ENCODE measurements at places on chromosomes 6 and 20.

GRCh38 chr6:107811591-107812218 lies 12.4 kb downstream of the SCML4 start:
- peak; percentile 44 for DNase-seq

DNA sequence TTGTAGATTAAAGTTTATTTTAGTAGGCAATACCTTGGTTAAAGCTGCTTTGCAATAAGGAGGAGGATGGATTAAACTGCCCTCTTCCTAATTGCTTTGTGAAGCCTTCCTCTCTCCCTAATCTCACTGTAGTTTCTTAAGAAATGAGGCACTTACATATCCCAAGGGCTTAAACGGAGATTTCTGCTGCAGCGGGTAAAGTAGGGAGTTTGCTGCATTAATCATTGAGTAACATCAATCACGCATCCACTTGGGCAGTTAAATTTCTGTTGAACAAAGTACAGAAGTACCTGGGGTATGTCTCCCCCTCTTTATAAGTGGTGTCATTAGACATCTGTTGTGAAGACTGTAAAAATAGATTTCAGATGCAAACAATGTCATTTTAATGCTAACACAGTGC lies 29.5 kb upstream of the ARID1B start:
- no peak for DNase-seq

DNA sequence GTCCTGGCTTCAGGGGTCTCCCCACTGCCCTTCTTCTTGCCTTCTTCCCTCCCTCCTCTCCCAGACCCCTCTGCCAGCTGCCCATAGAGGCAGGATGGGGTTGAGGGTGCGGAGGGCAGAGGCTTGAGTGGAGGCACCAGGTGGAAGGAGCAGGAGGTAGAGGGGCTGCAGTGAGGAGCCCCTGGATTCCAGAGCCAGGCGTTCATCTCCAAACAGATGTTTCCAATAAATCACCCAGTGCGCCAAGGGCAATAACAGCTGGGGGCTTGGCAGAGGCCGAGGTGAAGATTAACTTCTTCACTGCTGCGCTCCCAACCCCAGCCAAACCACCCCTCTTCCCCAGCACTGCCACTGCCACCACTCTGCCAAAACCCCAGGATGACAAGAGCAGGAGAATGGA lies 10.7 kb downstream of the MDFI start:
- DNase-seq = no peak

DNA sequence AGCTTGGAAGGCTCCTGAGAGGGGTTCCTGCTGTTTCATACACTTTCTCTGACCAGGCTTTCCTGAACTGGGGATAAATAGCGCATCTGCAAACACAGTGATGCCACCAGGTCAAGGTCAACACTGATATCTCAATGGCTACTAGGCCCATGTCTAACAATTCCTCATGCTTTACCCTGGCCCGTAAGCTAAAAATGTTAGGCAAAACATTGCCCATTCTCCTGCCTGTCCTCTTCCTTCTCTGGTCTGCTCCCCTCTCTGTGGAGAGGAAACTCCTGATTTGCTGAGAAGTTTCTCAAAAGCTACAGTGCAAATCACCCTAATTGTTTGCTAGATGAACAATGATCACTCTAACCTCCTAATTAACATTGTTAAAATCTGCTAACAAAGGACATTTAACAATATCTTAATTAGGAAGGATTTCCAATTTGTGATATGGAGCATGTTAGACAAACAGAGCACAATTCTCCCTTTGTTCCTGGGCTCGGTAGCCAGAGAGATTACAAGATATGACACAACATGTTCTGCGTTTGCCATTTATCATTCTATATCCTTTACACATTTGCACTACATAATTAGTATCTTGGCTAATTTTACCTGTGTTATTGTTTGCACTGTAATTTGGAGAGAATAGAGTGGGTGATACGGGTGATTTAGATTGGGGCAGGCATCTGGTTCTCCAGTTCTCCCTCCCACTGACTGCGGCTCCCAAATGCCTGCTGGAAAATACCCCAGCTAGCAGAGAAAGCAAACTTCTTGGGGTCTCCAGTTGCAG lies 266.8 kb downstream of the CD83 start:
- DNase-seq = no peak

- no peak for DNase-seq
Observed at GRCh38 chr6:37600312-37600916, 97.3 kb downstream of the MDGA1 start.

GRCh38 chr6:37119387-37119886 lies 50.5 kb upstream of the PIM1 start:
- no peak for DNase-seq

DNA sequence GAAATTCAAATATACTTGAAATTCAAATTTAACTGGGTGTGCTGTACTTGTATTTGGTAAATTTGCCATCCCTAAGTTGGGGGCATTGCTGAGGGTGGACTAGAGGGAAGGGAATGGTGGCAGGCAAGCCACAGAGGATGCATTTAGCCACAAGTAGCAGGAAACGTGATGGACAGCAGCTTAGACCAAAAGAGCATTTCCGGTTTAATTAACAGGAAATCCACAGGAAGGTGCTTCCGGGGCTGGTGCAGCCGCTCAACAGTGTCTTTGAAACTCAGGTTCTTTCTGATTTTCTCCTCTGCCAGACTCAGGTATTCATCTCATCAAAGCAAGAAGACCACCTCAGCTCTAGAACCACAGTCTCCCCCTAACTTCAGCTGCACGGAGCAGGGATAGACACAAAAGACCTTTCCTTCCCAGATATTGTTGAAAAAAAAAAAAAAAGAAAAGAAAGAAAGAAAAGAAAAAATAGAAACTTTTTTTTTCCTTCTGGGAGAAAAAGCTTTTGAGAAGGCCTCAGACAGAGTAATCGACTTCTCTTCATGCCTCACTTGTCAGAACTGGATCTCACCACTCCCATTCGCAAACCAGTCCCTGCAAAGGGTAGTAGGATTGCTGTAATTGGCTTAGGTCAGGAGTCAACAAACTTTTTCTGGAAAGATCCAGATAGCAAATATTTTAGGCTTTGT lies 8.0 kb upstream of the BCAS1 start:
- no peak for DNase-seq

- DNase-seq = peak; percentile 65
Observed at GRCh38 chr20:50980851-50981713, 22.5 kb downstream of the MOCS3 start.

- peak; percentile 43 for DNase-seq
Observed at GRCh38 chr6:7535498-7535897, 6.0 kb upstream of the DSP start.

GRCh38 chr20:18272451-18272850 lies 15.9 kb upstream of the ZNF133 start:
- peak; percentile 22 for DNase-seq

- DNase-seq = no peak
Observed at GRCh38 chr6:95935736-95936135, 80.0 kb upstream of the FUT9 start.

GRCh38 chr6:55530931-55531330 lies 48.1 kb downstream of the HMGCLL1 start:
- no peak for DNase-seq

GRCh38 chr20:8077137-8077466 lies 55.0 kb upstream of the PLCB1 start:
- no peak for DNase-seq

GRCh38 chr6:134605034-134605433 lies 287.1 kb upstream of the SGK1 start:
- no peak for DNase-seq

- DNase-seq = no peak
Observed at GRCh38 chr6:40538556-40538955, 48.6 kb downstream of the LRFN2 start.

DNA sequence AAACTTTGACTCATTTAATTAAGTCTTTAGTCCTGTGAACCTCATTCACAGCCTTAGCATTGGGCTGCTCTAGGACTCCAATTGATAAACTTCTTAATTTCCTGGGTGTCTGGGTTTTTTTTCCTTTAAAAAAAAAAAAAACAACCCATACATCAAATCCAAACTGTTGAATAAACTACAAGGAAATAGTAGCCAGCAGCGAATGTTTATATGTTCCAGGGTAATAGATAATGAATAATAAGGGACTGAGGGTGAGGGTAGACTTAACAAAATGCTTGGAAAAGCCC lies 563.5 kb upstream of the AGPAT4 start:
- no peak for DNase-seq

DNA sequence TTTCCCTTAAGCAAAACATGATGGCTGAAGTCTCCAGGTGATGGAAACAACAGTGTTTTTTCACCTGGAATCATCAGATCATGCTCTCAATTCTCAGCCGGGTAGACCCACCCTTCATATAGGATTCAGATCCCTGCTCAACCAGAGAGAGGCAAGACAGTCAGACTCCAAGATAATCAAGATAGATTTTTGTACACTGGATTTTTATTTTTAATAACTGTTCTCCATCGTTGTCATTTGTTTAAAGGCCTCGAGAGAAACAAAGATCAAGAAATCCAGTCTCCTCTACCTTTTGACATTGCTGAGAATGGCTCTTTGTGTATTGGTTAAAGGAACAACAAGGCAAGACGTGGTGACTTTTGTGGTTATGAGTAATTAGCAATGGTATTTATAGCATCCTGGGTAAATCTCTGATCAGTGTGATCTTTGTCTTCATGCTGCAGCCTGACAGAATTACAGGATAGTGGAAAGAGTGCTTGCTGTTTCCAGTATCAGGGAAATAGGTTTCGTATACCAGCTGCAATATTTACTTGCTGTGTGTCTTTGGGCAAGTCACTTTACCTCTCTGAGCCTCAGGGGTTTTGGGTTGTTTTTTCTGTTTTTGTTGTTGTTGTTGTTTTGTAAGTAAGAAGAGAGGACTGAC lies 29.9 kb downstream of the ID4 start:
- DNase-seq = peak; percentile 9

- DNase-seq = no peak
Observed at GRCh38 chr20:35947489-35947888, 6.8 kb downstream of the SCAND1 start.

DNA sequence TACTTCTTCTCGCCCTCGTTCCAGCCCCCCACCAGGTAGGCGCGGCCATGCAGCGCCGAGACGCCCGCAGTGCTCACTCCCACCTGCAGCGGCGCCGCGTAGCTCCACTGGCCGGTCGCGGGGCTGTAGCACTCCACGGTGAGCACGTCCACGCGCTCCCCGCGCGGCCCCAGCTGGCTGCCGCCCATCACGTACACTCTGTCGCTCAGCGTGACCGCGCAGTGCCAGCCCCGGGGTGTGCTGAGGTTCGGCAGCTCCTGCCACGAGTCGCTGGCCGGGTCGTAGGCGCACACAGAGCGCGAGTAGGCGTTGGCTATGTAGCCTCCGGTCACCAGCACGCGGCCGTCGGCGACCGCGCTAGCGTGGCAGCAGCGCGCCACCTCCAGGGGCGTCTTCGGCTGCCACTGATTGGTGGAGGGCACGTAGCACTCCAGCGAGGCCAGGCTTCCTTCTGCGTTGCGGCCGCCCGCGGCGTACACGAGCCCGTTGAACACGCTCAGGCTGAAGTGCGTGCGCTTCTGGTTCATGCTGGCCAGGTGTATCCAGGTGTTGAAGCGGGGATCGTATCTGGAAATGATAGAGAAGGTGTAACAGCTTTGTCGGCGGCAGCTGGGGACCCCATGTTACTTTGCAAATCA lies 13.7 kb downstream of the KLHL31 start:
- DNase-seq = peak; percentile 57

- no peak for DNase-seq
Observed at GRCh38 chr20:57330998-57331397, 1.4 kb downstream of the SPO11 start.

GRCh38 chr6:53499094-53499493 lies 45.8 kb downstream of the GCLC start:
- DNase-seq = no peak

DNA sequence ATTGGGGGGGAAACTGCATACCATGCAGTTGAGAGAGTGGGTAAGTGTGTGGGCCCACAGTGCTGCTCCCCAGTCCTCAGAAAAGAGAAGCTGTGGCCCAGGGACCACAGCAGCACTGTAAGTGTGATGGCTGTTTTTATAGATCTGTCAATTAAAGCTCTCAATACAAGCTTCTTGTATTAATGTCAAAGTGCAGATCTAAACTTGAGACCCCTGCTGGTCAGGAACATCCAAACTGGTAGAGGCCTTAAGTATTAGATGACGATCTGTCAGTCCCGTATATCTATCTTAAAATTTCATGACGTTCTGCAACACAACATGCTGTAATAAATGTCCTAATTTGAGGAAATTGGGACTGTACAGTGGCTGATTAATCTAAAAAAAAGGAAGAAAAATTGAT lies 74.8 kb downstream of the TULP4 start:
- DNase-seq = no peak

- DNase-seq = no peak
Observed at GRCh38 chr6:16498237-16498636, 259.9 kb downstream of the GMPR start.

- peak; percentile 70 for DNase-seq
Observed at GRCh38 chr20:63955281-63955826, 862 bp downstream of the UCKL1 start.

- no peak for DNase-seq
Observed at GRCh38 chr6:128415387-128415786, 105.0 kb downstream of the PTPRK start.

DNA sequence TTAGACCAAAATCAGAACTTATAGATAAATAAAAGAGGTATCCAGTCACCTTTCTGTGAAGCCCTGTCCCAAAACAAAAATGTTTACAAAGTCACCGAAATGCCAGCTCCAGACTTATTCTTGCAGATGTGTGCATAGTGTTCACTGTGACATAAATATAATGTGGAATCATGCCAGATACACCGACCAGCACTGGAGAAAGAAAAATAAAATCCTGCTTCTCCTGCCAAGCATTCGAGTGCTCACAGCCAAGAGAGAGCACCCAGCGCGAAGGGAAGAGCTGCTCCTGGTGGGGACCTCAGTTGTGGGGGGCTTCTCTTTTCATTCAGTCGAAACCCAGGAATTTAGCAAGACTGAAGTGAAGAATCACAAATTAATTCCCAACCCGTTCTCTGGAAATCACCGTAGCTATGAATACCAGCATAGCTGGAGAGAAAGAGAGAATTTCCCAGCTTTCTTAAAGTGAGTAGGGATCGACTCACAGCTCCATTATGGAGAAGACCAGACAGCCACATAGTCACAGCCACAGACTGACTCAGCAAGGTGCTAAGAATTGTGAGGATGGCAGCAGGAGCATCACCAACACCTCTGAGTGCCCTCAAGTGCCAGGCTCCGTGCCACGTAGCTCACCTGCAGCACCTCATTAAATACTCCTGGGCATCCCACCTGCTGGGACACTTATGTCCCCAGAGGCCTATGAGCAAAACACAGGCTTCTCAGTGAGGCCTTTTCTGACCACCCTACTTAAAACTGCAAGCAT lies 33.2 kb downstream of the BFSP1 start:
- DNase-seq = peak; percentile 31

DNA sequence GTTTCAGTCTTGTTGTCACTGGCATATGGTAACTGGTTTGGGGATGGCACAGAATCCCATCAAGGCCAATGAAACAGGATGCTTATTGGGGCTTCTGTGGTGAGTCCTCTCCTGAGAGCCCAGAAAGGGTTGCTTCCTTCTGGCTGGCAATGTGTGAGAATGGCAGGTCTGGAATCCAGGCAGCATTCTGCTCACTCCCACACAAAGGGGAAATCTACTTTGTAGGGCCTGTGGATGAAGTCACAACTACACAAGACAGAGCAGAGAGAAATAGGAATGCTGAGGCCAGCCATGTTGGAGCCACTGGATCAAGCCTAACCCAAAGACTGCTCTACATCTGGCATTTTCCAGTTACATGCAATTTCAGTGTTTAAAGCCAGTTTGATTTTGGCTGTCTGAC lies 15.7 kb downstream of the PLAGL2 start:
- no peak for DNase-seq

- DNase-seq = no peak
Observed at GRCh38 chr6:72861059-72861458, 239.2 kb downstream of the KCNQ5 start.

GRCh38 chr6:38262026-38262425 lies 377.7 kb downstream of the BTBD9 start:
- DNase-seq = peak; percentile 43

- no peak for DNase-seq
Observed at GRCh38 chr6:85343428-85343827, 106.5 kb upstream of the NT5E start.
